Pulmonary artery endothelial cell (primary cell): ENCODE measurements at places on chromosomes 16 and 17. TPM values are rescaled to one million over a fixed set of nuclear protein-coding genes. Genes with fewer than 3 reads are reported as not detected.

GRCh38 chr16:60646631-60647030 is 1389.6 kb downstream of the CDH8 start:
- no peak for DNase-seq

CORO1A gene
- total RNA-seq: 1.8 and 2.0 TPM in 2 replicates

- no peak for DNase-seq
Measured at GRCh38 chr16:10151718-10152117, 30.5 kb downstream of the GRIN2A start.

GRCh38 chr17:72117535-72118334 is 3.1 kb upstream of the SOX9 start:
- no peak for DNase-seq

CCL5 gene
- 0.13 TPM in 1 of 2 replicates, not detected in the other for total RNA-seq

- no peak for DNase-seq
Measured at GRCh38 chr16:62546701-62547100, 510.5 kb upstream of the CDH8 start.

- DNase-seq: no peak
Measured at GRCh38 chr17:7591596-7591995, 1.7 kb upstream of the SOX15 start.

- no peak for DNase-seq
Measured at GRCh38 chr17:30493780-30494179, 16.6 kb downstream of the GOSR1 start.

DNA sequence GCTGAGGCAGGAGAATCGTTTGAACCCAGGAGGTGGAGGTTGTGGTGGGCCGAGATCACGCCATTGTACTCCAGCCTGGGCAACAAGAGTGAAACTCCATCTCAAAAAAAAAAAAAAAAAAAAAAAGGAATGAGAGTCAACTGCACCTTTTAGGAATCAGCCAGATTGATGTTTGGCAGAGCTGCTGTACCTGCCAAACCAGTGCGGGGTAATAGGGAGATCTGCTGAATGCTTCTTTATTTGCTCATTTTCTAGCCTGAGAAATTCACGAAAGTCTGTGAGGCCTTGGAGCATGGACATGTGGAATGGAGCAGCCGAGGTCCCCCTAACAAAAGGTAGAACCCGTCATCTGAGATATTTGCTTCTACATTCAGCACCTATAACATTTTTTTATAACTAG is 18.4 kb downstream of the OGFOD1 start:
- DNase-seq: no peak

DNA sequence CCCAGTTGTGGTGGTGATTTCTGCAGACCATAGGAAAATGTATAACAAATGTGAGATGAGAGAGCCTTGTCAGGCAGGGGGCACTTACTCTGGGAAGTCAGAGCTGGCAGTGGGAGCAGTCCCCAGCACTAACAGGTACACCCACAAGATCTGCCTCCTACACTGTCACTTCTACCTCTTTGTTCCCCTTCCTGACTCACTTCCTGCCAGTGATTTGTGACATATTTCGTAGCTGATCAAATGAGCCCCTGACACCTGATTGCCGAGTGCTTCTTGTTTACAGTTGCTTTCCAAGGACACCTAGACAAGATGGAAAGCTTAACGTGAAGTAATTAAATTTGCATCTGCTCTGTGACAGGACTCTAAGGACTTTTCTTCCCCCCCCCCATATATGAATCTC is 40.5 kb downstream of the FTO start:
- DNase-seq: no peak

DNA sequence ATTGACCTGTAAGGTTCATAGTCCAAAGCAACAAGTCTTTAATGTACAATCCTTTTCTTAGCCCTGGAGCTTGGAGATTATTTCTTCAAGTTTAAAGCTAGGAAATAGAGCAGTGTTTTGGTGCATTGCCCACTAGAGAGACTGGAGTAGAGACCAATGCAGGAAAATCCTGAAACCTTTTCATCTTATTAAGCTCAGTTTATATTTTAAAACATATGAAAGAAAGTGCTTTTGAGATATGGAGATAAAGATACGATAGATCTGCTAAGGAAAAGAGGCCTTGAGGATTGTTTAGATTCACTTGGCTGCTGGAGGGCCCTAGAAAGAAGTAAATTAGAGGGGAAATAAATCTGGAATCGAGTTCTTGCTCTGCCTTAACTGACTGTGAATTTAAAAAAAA is 212.0 kb downstream of the GRIN2A start:
- no peak for DNase-seq

MGAT5B gene
- 0.53 and 1.4 TPM in 2 replicates for total RNA-seq

CTRB2 gene
- not detected in 2 replicates for total RNA-seq
